H1 (cell line): ENCODE measurements at places on chromosomes 7 and 10. TPM values are rescaled to one million over a fixed set of nuclear protein-coding genes. Genes with fewer than 3 reads are reported as not detected.

The DKK1 gene
- total RNA-seq: 0.21 and 0.61 TPM in 2 replicates

The ARHGEF5 gene
- total RNA-seq: 32.7 and 34.6 TPM in 2 replicates

The STAG3 gene
- total RNA-seq: 3.3 and 3.8 TPM in 2 replicates

The GNG11 gene
- 1.3 TPM in 2 replicates for total RNA-seq

The ACHE gene
- total RNA-seq: 4.3 and 4.8 TPM in 2 replicates

The LDB3 gene
- 0.40 and 0.43 TPM in 2 replicates for total RNA-seq

The CASTOR2 gene
- 45.9 and 47.8 TPM in 2 replicates for total RNA-seq

The FAM180A gene
- total RNA-seq: not detected in 2 replicates

The CDC14C gene
- not detected in 2 replicates for total RNA-seq

The CHAT gene
- total RNA-seq: not detected in 2 replicates

The NEBL gene
- 10.5 TPM in 2 replicates for total RNA-seq

The DNA2 gene
- total RNA-seq: 55.6 and 57.9 TPM in 2 replicates

The GNAI1 gene
- 20.0 and 29.5 TPM in 2 replicates for total RNA-seq

The GBX1 gene
- total RNA-seq: not detected in 2 replicates

The NKX1-2 gene
- total RNA-seq: 33.9 and 34.9 TPM in 2 replicates

GRCh38 chr7:117946151-117946633 is 73.0 kb upstream of the CTTNBP2 start:
- no peak overlapping the region for H3K4me3 ChIP-seq
- no peaks in the 10 kb centered on the region for H3K27me3 ChIP-seq
- peaks cover 4% of the 10 kb centered on the region for H3K4me1 ChIP-seq
- no peak for DNase-seq
- H3K36me3 ChIP-seq: no peaks in the 10 kb centered on the region

- H3K27ac ChIP-seq: peak overlapping the region; percentile 81
- H3K4me3 ChIP-seq: no peak overlapping the region
- no peaks in the 10 kb centered on the region for H3K36me3 ChIP-seq
- H3K27me3 ChIP-seq: no peaks in the 10 kb centered on the region
- peak; percentile 80 for DNase-seq
Measured at GRCh38 chr10:14185316-14186045, 145.2 kb downstream of the FRMD4A start.

- DNase-seq: no peak
- peaks cover 16% of the 10 kb centered on the region for H3K36me3 ChIP-seq
- H3K4me3 ChIP-seq: no peak overlapping the region
- H3K27me3 ChIP-seq: no peaks in the 10 kb centered on the region
- no peaks in the 10 kb centered on the region for H3K4me1 ChIP-seq
Measured at GRCh38 chr10:98205351-98205750, 62.6 kb downstream of the LOXL4 start.

GRCh38 chr7:78769481-78770101 is 683.9 kb downstream of the MAGI2 start:
- H3K27ac ChIP-seq: no peak overlapping the region
- H3K36me3 ChIP-seq: no peaks in the 10 kb centered on the region
- H3K4me1 ChIP-seq: peaks cover 9% of the 10 kb centered on the region
- peak overlapping the region; percentile 75 for H3K4me3 ChIP-seq
- no peak for DNase-seq

DNA sequence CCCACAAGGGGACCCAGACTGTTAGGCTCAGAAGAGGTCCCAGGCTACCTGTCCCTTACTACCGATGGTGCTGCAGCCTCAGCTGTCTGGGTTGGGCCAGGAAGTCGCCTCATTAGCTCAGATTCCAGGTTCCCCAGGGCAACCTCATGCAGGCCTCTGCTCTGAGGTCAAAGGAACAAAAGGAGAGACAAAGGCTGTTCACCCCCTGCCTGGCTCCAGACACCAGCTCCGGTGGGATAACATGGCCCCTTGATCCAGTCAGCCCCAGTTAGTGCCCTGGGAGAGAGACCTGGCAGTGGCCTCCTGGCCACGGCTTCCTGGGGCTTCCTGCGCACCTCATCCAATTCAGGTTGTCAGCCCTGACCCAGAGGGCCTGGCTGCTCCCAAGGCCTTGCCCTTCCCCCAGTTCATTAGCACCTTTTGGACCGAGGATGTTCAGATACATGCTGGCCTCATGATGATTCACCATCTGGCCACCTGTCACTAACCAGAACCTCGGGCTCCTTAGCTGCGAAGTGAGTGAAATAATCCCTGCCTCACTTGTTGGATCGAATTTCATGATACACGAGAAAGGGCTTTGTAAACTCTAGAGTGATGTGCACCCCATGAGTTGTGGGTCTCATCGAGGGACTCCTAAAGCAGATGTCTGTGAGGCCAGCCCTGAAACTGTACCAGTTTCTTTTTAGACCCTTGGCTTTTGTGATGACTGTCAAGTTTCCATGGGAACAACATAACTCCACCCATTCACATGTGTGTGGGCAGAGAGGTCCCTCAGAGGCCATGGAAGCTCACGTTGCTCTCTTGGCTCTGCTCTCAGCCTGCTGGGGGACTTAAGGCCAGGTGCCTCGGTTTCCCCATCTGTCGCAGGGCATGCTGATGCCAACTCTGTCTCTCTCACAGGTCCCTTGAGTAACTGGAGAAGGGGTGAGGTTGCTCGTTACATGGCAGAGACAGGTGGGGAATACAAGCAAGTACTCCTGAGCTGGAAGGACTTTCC is 79.5 kb upstream of the PCBD1 start:
- H3K4me3 ChIP-seq: no peak overlapping the region
- peaks cover 6% of the 10 kb centered on the region for H3K4me1 ChIP-seq
- H3K27me3 ChIP-seq: no peaks in the 10 kb centered on the region
- no peaks in the 10 kb centered on the region for H3K36me3 ChIP-seq
- no peak overlapping the region for H3K27ac ChIP-seq

GRCh38 chr10:19847321-19847720 is 31.1 kb downstream of the PLXDC2 start:
- no peak overlapping the region for H3K27ac ChIP-seq
- H3K27me3 ChIP-seq: no peaks in the 10 kb centered on the region
- no peaks in the 10 kb centered on the region for H3K36me3 ChIP-seq
- H3K4me3 ChIP-seq: no peak overlapping the region

- H3K4me1 ChIP-seq: no peaks in the 10 kb centered on the region
- no peak overlapping the region for H3K27ac ChIP-seq
- no peak for DNase-seq
- H3K36me3 ChIP-seq: no peaks in the 10 kb centered on the region
Measured at GRCh38 chr7:23043441-23043840, 29.5 kb upstream of the HYCC1 start.

GRCh38 chr10:92750791-92751533 is 61.2 kb downstream of the HHEX start:
- H3K27ac ChIP-seq: no peak overlapping the region
- no peaks in the 10 kb centered on the region for H3K4me1 ChIP-seq
- no peaks in the 10 kb centered on the region for H3K27me3 ChIP-seq
- no peak for DNase-seq
- H3K4me3 ChIP-seq: no peak overlapping the region
- H3K36me3 ChIP-seq: no peaks in the 10 kb centered on the region

- H3K27ac ChIP-seq: no peak overlapping the region
- H3K36me3 ChIP-seq: no peaks in the 10 kb centered on the region
- no peaks in the 10 kb centered on the region for H3K27me3 ChIP-seq
Measured at GRCh38 chr7:113268757-113269156, 150.4 kb upstream of the SMIM30 start.

DNA sequence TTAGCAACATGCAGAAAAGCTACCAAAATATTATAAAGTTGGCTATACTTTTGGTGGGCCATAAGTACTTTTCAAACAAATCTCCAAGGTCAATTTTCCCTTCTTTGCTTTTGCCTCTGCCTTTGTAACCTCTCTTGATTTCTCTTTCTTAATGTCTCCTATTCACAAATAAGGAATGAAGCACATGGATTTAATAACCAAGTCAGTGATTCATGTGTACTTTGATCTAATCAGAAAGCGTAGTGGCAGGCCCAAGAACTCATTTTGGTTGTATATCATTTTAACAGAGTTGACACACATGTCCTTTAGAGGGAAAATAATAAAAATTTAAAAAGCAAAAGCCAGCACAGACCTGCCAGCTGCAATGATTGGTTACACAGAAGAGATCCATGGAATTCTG is 93.7 kb downstream of the FZD1 start:
- H3K4me3 ChIP-seq: no peak overlapping the region
- peaks cover 67% of the 10 kb centered on the region for H3K27me3 ChIP-seq
- H3K27ac ChIP-seq: no peak overlapping the region
- peaks cover 3% of the 10 kb centered on the region for H3K4me1 ChIP-seq
- DNase-seq: no peak
- H3K36me3 ChIP-seq: no peaks in the 10 kb centered on the region

GRCh38 chr7:111654343-111654742 is 92.1 kb upstream of the IMMP2L start:
- no peak overlapping the region for H3K27ac ChIP-seq
- H3K4me1 ChIP-seq: no peaks in the 10 kb centered on the region
- H3K27me3 ChIP-seq: no peaks in the 10 kb centered on the region
- no peak for DNase-seq
- no peak overlapping the region for H3K4me3 ChIP-seq
- no peaks in the 10 kb centered on the region for H3K36me3 ChIP-seq

DNA sequence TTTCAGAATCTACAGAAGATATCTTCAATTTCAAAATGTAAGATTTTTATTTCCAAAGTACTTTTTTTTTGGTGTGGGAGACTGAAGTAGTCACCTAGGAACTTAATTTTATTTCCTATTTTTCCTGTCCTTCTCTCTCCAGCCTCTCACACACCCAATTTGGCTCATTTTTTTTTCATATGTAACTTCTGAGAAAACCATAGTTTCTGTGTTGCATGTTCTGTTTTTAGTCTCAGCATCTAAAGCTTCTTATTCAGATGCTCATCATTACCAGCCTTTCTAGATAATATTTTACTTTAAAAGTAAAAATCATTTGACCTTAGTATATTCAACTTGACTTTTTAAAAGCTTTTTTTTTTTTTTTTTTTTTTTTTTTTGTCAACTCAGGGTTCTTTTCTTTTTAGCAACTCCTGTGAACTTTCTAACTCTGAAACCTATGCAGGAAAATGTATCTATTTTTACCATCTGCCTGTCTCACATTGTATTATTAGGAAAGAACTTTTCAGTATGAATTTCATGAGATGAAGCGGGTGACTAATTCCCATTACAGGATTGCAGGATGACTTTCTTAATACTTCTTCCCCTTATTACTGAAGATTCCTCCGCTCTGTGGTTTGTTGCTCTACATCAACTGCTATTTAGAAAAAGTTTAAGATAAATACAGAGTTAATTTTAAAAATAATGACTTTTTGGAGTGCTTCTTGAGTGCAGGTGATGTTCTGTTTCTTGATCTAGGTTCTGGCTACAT is 73.6 kb upstream of the LSM8 start:
- H3K36me3 ChIP-seq: no peaks in the 10 kb centered on the region
- no peaks in the 10 kb centered on the region for H3K27me3 ChIP-seq
- no peak overlapping the region for H3K4me3 ChIP-seq
- DNase-seq: no peak
- no peak overlapping the region for H3K27ac ChIP-seq

- no peaks in the 10 kb centered on the region for H3K36me3 ChIP-seq
- no peak overlapping the region for H3K27ac ChIP-seq
- H3K4me3 ChIP-seq: no peak overlapping the region
- H3K4me1 ChIP-seq: no peaks in the 10 kb centered on the region; the same call in 1 of the 2 replicates
- no peaks in the 10 kb centered on the region for H3K27me3 ChIP-seq
- no peak for DNase-seq
Measured at GRCh38 chr7:24025094-24025493, 258.9 kb upstream of the NPY start.

GRCh38 chr7:8178353-8178752 is 83.6 kb downstream of the ICA1 start:
- no peaks in the 10 kb centered on the region for H3K27me3 ChIP-seq
- no peaks in the 10 kb centered on the region for H3K4me1 ChIP-seq
- DNase-seq: no peak
- no peak overlapping the region for H3K27ac ChIP-seq

DNA sequence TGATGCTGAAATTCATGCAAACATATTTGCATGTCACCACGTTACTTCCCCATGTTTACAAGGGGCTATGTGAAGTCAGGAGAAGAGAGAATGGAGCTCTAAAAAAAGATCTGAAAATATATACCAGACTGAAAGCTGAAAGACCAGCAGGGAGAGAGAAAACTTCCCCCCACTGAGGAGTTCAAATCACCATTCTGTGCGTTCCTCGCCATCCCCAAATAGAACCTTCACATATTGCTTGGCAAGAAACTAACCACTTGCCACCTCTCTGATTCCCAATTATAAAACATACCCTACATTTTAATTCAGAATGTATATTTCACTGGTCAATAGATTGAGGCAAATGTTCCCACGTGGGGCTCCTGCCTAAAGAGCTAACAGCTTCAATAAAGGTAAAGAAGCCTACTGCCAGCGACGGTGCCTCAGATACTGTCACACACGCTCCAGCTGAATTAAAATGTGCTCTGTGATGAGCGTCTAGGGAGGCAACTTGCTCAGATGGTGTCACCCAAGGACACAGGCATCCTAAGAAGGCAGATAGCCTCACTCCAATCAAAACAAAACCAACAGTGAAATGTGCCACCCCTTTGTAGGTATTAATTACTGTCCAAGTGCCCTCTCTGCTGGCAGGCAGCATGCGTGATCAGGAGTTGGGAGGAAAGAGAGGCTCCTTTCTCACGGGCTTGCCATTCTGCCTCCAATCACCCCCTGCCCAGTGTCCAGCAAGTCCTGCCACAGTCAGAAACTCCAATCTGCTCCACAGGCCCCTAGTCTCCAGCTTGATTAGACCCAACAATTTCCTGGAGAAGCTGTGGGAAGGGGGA is 298.2 kb downstream of the GRID1 start:
- no peak overlapping the region for H3K27ac ChIP-seq
- H3K4me1 ChIP-seq: no peaks in the 10 kb centered on the region
- H3K4me3 ChIP-seq: no peak overlapping the region
- no peak for DNase-seq
- H3K36me3 ChIP-seq: no peaks in the 10 kb centered on the region

GRCh38 chr10:97302088-97302791 is 9.8 kb upstream of the ARHGAP19 start:
- H3K4me1 ChIP-seq: no peaks in the 10 kb centered on the region
- no peaks in the 10 kb centered on the region for H3K27me3 ChIP-seq
- no peak for DNase-seq
- no peak overlapping the region for H3K27ac ChIP-seq
- H3K4me3 ChIP-seq: no peak overlapping the region

GRCh38 chr10:110546499-110547110 is 20.9 kb upstream of the SMC3 start:
- no peak overlapping the region for H3K4me3 ChIP-seq
- H3K36me3 ChIP-seq: no peaks in the 10 kb centered on the region
- peak; percentile 34 for DNase-seq

- H3K27ac ChIP-seq: no peak overlapping the region
- peaks cover 12% of the 10 kb centered on the region; the same call in 1 of the 2 replicates for H3K4me1 ChIP-seq
- no peak for DNase-seq
- H3K27me3 ChIP-seq: no peaks in the 10 kb centered on the region
Measured at GRCh38 chr7:128431754-128432153, 22.0 kb upstream of the IMPDH1 start.
